ENCODE measurements at places on chromosomes 5 and 9. TPM values are rescaled to one million over a fixed set of nuclear protein-coding genes. Genes with fewer than 3 reads are reported as not detected.

The COL5A1 gene
- 44.7 TPM for total RNA-seq

The GSN gene
- 359 TPM for total RNA-seq

The SMIM33 gene
- total RNA-seq: not detected

The TAF11L10 gene
- not detected for total RNA-seq
